ENCODE measurements at places on chromosomes 13 and 19.
A peak's percentile ranks its signal among the peaks of the same experiment; 100 is the strongest.

GRCh38 chr19:44592451-44592890 lies 20.9 kb upstream of the IGSF23 start:
- DNase-seq: no peak

- DNase-seq: no peak
These were observed 2.9 kb upstream of the MTUS2 start for GRCh38 chr13:28817204-28817603.

DNA sequence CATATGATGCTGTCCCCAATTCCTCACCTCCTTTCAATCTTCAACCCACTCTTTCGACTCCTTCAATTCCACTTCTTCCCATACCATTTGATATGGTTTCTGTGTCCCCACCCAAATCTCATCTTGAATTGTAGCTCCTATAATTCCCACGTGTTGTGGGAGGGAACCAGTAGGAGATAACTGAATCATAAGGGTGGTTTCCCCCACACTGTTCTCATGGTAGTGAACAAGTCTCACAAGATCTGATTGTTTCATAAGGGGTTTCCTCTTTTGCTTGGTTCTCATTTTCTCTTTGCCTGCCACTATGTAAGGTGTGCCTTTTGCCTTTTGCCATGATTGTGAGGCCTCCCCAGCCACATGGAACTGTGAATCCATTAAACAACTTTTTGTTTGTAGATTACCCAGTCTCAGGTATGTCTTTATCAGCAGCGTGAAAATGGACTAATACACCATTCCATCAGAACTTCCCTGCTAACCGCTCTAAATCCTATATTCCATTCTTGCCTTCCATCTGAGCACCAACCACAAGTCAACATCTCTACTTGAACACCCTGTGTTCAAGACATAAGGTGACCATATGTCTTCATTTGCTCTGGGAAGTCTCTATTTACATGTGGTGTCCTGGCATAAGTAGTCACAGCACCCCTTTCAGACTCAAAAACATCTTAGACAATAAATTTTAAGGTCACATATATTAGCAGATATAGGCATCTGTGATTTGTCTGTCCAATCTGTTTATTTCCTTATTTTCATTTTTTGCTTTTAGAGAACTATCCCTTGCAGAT lies 122.9 kb downstream of the TSHZ3 start:
- no peak for DNase-seq

DNA sequence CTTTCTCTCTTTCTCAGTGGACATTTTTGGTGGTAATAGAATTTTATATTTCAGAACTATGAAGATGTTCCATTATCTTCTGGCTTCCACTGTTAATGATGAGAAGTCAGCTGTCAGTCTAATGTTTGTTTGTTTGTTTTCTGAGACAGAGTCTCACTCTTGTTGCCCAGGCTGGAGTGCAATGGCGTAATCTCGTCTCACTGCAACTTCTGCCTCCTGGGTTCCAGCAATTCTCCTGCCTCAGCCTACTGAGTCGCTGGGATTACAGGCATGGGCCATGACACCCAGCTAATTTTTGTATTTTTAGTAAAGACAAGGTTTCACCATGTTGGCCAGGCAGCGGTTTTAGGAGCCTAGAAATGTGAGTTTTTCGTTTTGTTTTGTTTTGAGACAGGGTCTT lies 4.7 kb downstream of the ZNF317 start:
- DNase-seq: no peak

DNA sequence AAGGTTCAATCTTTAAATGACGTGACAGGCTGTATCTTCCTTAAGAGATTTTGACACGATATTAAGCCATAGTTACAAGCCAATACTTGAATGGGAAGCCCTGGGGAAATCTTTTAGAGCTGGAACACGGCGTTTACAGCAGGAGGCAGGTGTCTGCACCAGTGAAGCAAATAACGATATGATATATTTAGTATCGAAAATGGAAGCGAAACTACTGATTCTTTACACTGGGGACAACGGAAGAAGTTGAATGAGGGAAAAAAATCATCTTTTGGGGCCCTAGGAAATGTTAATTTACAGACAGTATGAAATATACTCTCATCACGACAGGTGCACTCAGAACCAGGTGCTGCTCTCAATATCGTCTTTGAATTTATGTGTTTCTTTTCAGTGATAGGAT lies 793.9 kb upstream of the PCDH20 start:
- DNase-seq: no peak

DNA sequence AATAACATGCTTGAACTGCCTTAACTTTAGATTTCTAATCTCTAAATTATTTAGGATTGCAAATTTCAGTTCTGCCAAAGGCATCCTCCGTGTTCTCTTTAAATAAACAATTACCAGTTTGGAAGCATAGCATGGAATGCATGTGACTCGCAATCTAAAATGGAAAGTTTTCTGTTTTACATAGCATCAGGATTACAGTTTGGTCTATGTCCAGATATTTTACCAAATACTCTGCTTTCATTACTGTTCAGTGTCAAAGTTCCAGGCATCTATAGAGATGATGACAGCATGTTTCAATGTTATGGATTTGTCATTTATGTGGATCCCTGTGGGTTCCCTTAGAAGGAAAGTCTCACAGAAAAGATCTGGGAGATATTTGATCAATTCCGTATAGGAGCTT lies 16.8 kb downstream of the FLT1 start:
- DNase-seq: no peak

GRCh38 chr19:48826606-48827020 lies 9.7 kb downstream of the HSD17B14 start:
- no peak for DNase-seq

- no peak for DNase-seq
These were observed 6.6 kb downstream of the AP2S1 start for GRCh38 chr19:46844067-46844489.

- DNase-seq: peak; percentile 65
These were observed at the start of gene KIRREL2 for GRCh38 chr19:35856546-35857149. Gene KIRREL2, plus strand, starts transcription at chr19:35856911. Its CDS starts 209 bp downstream, at chr19:35857120.

- no peak for DNase-seq
These were observed 172.0 kb downstream of the TSHZ3 start for GRCh38 chr19:31177246-31177645.

DNA sequence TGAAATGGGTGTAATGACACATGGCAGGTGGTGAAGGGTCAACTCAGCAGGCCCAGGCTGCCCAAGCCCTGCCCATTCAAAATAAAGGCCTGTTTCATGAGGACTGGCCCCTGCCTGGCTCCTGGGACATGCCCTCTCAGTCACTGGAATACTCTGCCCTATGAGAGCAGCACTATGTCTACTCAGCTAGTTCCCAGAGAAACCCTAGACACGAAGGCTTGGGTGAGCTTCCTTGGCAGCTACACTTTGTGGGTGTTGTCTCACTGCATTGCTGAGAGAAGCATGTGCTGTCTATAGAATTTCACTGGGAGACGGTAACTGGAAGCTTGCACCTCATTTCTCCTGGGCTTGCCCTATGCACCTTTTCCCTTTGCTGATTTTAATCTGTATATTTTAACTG lies 752.8 kb downstream of the LIG4 start:
- DNase-seq: no peak

- DNase-seq: no peak
These were observed at the start of gene DOCK9 for GRCh38 chr13:98977568-98978265. Gene DOCK9, minus strand, starts transcription at chr13:98978064. Its CDS starts 155 bp downstream, at chr13:98977909.

- DNase-seq: no peak
These were observed 23.3 kb upstream of the ZNF99 start for GRCh38 chr19:22807061-22807835.

DNA sequence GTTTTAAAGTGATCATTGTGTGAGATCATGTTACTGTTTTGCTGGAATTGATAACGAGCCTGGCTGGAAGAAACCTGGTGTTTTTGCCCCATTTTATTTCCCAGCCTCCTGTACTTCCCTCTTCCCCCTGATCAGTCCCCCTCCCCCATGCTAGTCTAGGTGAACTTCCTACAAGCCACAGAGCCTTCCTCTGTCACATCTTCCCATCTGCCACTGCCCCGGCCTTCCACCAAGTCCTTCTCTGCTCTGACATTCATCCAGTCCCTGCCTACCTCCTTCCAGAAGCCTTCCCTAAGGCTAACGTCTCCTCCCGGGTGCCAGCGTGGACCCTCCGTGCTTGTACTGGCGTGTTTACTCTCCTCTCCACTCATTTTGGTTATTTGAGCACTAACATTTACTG lies 14.3 kb downstream of the FARP1 start:
- no peak for DNase-seq

GRCh38 chr13:65378484-65378883 lies 1851.7 kb downstream of the PCDH9 start:
- DNase-seq: no peak

GRCh38 chr13:113398963-113399754 lies 35.2 kb upstream of the GRTP1 start:
- DNase-seq: no peak

- no peak for DNase-seq
These were observed 780.5 kb upstream of the ARGLU1 start for GRCh38 chr13:107348471-107348870.

- no peak for DNase-seq
These were observed 81.0 kb downstream of the GPC6 start for GRCh38 chr13:93307651-93308050.

GRCh38 chr13:74687442-74688182 lies 553.4 kb upstream of the KLF12 start:
- no peak for DNase-seq

- peak; percentile 62 for DNase-seq
These were observed 9.3 kb downstream of the RPS9 start for GRCh38 chr19:54209811-54210494.

GRCh38 chr19:5697022-5697889 lies 7.2 kb downstream of the RPL36 start:
- DNase-seq: no peak

DNA sequence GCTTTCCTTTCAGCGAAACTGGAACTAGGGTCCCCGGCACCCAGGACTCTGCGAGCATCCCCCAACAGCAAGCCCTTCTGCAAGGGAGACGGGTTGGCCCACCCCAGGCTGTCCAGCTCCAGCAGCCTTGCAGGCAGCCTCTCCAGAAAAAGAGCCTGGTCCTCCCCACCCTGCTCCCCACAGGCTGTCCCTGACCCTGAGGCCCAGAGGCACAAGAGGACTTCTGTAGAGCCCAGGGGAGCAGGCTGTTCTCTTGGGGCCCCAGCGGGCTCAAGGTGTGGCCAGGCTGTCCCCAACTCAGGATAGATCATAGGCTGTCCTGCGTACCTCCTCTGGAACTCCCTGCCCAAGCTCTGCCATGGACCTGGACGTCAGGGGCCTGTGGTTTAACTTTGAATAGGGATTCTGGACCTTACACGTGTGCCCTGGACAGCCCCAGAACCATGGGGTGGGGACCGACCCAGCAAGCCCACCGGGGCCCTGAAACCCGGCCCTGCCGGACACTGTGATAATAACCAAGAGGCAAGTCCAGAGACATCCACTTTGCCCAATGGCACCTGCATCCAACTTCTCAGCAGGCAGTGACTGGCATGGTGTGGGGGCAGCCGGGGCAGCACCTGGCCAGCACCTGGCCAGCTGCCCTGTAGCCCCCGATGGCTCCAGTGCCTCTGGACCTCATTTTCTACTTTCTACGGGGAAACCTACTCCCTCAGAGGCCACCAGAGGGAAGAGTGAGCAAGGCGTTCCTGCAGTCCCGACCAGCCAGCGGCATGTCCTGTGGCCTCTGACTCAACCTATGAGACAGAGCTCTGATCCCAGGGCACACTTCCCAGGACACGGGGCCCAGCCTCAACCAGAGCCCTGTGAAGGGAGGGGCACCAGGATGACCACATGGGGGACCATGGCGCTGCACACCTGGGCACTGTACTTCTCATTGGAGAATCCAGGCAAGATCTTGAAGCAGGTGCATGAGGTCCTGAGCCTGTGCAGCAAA lies 50.9 kb upstream of the TPM4 start:
- peak; percentile 30 for DNase-seq

GRCh38 chr13:36887758-36888521 lies 32.1 kb downstream of the SMAD9 start:
- DNase-seq: no peak

DNA sequence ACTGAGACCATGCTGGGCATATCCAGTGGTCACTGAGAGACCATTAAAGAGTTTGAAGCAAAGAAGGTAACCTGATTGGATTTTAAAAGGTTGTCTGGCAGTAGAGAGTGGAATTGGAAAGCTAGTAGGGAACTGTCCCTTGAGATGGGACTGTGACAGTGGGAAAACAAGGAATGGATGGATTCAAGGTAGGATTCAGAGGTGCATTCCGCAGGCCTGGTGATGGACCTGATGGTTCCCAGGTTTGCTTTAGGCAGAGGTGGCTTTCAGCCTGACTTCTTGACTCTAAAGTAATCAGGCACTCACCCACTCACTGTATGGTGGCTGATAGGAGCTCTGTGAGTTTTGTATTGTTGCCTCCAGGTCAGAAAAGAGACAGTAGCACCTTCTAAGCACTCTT lies 73.0 kb downstream of the DHRS12 start:
- DNase-seq: no peak

DNA sequence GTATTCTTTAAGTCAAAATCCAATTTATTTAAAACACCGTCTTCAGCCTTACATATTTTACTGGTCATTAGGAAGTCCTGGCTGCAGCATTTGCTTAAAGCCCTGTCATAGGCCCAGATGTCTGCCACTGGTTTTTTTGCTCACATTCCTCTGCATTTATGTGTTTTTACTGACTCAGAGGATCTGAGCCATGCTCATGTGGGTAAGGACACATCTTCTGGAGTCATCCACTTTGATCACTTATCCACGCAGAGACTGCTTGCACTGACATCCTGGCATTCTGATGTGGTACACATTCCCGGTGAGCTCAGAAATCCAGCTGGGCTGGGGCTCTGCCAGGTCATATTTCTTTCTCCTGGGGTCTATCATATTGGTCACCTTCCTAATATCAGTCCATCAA lies 531.7 kb upstream of the ARGLU1 start:
- DNase-seq: no peak

DNA sequence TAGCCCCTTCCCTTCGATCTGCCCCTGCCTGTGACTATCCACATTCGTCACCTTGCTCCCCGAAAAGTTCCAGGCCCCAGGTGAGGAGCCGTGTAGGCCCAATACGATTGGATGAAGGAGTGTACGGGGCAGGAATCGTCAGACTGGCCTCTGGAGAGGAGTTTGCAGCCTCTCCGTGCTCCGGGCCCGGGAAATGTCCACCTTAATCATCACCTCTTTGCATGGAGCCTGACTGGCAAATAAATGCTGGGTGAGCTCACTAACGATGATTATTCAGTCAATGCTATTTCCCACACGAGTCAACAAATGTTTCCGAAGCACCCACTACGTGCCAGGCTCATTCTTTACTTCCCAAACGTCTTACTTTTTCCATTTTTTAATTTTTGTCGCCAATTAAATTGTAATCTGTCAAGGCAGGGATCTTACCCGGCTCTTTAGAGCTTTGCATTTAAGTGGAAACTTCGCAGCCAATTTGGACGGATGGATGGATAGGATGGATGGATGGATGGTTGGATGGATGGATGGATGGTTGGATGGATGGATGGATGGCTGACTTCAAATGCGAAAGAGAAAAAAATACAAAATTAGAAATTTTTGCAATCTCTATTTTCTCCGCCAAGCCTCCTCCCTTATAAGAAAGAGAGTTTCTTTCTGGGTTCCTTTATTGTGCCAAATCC lies 45.8 kb downstream of the TGDS start:
- DNase-seq: no peak

Data from activated T-cell treated with anti-CD3 and anti-CD28 coated beads, Interleukin-2, amount 50 U/mL, for 48 hours (primary cell).